GM12892 (cell line): ENCODE measurements at places on chromosomes 1 and 21.

DNA sequence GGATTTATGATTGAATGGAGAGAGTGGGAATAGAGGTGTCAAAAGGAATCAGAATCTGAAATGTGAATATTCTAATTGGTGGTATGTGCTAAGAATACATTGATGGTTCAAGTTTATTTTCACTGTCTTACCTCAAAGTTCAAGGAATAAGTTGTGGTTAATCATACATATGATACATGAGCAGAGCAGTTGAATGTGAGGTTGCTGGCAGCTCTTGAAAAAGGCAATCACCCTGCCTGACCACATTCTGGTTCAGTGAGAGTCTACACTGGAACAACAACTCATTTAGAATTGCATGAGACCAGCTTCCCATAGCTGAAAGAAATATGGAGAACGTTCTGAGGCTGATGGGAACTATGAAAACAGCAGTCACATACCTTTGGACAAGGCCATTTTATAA is 68.3 kb upstream of the ARHGAP29 start:
- DNase-seq, result no peak

DNA sequence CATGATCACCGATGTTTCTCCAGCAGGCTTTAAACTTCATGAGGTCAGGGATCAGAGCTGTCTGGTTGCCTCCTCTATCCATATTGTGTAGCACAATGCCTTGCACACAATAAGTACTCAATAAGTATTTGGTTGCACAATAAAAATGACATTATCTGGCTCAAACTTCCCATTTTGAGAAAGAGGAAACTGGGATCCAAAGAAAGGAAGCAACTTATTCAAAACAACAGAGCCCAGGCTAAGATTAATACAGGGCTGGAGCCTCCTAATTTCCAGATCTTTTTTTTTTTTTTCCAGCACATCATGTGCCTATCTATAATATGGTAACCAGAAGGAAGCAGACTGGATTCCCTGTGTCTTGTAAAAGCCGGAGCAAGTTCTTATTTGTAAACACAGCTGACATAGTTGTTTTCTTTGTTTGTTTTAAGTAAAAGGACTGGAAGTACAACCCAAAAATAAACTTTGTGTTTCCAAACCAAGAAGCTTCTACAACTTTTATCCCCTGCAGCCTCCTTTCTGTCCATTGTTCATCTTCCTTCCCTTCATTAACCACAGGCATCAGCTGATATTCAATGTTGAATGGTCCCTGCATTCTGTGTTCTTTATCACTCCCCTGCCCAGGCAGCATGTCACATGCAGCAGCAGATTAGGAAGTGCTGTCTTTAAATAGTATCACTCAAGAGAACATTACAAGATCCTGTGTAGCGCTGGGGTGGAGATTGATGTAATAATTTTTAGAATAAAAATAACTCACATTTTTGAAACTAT is 71.2 kb upstream of the HOOK1 start:
- no peak for DNase-seq

DNA sequence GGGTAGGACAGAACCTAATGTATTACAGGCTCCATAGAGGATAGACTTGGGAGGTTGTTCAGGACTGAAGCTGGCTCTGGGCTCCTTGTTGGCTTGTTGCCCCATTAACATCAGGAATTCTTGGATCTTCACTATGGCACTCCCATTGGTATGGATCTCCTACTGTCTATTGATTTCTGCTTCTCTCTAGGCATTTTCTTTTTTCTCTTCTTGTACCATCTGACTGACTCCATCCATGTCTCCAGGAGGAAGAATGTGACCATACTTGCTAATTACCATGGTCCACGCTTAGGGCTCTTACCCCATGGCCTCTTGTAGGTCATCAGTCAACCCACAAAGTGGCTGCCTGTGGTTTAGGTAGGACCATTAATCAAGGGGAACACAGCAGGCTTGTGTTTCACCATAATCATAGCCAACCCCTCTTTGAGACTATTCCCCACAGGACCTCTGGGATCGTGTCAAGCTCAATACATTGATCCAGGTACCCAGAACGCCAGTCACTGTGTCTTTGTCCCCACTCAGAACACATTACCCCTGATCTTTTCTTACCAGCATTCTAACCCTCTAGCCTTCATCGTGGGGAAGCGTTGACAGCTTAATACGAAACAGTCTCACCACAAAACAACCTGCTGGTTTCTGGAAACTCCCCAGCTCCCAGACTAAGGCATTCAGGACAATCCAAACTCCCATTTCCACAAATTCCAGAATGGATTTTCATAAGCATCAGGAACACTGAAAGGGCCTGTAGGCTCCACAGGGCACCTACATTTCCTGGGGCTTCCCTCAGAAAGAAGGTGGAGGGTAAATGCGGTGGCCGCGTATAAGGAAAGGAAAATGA is 97.1 kb downstream of the ETS2 start:
- no peak for DNase-seq

- no peak for DNase-seq
Observed at GRCh38 chr1:40648928-40649591, 16.4 kb downstream of the RIMS3 start.

GRCh38 chr1:91613595-91613994 is 112.9 kb downstream of the CDC7 start:
- DNase-seq, result no peak

- no peak for DNase-seq
Observed at GRCh38 chr1:231584117-231584516, 42.5 kb upstream of the DISC1 start.

GRCh38 chr1:202976633-202977032 is 9.6 kb upstream of the CYB5R1 start:
- DNase-seq, result no peak

DNA sequence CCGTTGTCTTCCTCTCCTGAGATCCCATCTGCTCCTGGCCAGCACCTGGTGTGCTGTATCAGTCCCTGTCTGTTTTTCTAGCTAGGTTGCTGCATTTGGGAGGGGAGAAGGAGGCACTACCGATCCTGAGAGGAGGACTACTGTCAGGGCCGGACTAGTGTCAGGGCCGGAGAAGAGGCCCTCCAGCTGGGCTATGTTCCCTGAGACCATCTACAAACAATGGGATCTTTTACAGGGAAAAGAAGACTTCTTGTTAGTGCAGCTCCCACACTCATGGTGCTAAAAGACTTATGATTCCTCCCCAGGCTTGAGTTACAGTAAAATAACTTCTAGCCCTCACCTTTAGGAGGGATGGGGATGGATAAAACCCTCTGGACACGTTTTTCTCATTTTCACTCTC is 141.0 kb upstream of the TNR start:
- DNase-seq, result no peak

DNA sequence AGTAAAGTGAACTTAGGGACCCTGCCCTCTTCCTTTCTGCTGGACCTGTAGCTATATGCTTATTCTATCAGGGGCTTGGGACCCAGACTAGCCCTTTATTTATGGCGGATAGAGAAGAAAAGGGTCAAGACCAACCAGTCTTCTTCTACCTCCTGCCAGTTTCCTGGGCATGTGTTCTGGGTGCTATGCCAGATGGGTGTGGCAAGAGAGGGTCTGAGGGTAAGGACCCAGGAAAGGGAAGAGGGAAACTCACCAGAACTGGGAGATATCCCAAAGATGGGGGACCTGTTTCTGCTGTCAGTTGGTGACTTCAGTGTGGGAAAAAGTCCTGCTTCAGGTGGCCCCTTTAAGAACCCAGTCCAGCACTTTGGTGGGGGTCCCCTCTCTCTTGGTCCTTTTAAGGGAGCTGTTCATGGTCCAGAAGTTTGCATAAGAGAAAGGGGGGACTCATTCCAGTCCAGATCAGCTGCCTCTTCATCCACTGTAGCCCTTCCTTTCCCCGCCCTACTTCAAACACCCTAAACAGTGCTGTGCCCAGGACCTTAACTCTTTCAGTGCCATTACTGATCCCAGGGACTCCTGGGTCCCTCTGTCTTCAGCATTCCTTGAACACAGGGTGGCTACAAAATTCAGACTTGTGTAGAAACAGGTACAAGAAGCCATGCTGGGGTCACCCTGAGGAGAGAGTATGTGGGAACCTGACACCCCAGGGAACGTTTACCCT is 18.4 kb downstream of the SSR2 start:
- DNase-seq, result no peak

DNA sequence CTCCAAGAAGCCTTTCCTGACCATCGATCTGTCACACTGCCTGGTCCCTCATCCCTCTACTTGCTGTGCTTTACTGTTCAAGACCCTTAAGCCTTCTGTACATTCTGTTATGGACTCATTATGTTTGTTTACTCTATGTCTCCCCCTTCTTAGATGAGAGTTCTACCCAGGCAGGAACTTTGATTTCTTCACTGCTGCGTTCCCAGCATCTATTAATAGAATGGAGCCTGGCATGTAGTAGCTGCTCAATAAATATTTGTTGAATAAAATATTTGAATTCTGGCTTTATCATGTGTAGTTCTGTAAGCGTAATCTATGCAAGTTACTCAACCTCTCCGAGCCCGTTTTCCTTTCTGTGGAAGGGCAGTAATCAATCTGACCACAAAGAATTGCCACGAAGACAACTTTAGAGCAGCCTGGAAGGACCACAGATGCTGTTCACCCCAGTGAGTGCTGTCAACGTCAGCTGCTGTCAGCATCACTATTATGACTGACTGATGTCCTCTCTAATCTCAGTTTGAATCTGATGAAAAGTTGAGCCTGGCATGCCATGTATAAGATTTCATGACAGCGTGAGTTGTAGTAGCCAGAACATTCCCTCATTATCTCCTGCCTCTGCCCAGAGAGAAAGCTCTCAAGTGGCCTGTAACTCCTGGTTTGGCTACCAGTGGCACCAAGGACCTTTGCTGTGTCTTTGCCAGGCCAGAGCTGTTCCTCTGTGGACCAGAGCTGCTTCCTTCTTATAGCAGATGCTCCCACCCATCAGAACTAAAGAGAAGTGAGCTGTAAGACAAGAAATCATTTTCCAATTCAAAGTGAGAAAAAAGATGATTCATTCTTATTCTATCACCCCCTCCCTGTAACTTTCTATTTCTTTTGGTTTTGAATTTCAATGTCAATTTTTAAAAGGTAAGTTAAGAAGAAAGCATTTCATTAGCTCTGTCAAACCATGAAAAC is 94.5 kb downstream of the PRDM2 start:
- DNase-seq, result no peak

DNA sequence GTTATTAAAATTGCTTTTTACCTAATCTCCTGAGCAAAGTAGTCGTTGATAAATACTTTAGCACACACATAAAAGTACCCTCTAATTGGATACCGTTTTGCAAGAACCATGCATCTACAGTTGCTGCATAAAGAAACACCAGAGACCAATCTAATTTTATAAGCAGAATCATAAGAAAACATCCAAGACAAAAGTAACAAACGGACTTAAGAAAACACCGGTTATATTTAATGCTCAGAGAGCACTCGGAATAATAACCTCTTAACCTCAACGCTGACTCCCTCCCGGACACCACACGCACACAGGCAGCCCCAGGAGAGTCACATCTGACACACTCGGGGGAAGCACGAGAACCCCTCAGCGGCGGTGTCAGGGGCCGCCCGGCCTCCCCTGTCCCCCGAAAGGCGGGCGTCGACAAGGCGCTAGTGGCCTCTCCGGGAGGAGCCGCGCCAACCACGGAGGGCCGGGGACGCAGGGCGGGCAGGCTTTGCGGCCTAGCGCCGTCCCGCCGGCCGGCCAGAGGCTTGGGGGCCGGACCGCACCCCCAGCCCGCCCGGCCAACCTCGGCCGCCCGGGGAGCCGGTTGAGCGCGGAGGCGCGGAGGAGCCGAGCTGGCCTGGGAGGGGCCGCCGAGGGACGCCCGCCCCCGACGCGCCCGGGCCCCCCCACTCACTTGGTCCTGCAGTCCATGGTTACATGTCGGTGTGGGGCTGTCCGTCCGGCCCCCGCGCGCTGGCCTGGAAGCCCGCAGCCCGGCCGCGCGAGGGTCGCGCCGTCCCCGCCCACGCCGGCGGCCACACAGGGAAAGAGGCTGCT is 606 bp downstream of the DENND1B start:
- peak; percentile 25 for DNase-seq

DNA sequence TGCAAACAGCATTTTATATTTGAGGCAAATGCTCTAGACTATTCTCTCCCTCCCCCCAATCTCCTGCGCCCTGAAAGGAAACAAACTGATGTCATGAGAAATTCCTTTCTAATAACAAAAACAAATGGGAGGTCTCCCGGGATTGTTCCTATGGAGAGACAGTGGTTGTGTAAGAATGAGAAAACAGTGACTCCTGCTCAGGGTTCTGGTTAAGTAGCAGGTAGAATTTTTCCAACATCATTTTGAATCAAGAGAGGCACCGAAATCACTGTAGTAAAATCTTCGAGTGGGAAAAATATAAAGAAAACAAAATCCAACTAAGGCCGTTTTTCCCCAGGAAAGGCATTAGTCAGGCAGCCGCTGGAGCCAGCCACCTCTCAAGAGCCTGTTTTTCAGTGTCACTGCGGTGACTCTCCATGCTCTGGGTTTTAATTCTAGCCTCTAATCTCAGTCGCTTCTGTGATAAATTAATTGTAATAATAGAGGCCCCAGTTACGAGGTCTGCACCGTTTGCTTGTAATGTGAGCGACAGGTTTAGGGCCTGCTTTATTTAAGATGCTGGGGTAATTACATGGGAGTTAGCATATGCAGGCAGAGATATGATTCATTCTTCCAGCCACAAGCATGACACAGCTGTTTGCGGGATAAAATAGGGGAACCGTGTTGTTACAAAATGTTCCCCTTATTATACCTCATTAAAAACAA is 80.3 kb downstream of the RNF220 start:
- DNase-seq, result no peak

GRCh38 chr1:99228153-99228552 is 36.1 kb upstream of the PLPPR4 start:
- no peak for DNase-seq

DNA sequence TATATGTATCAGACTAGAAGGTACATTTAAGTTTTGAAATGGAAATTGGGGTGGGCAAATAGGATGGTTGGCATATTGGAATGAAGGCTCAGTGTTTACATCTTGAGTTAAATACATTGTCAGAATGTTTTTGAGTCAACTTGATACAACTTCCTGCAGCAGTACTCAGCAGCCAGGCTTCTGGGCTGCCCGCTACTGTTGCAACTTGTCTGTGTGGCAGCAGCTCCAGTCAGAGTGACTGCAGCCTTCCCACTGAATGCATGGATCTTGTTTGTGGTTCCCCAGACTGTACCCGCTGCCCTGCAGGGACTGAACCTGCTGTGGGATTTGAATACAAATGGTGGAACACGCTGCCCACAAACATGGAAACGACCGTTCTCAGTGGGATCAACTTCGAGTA is 24.9 kb upstream of the SARS1 start:
- no peak for DNase-seq

DNA sequence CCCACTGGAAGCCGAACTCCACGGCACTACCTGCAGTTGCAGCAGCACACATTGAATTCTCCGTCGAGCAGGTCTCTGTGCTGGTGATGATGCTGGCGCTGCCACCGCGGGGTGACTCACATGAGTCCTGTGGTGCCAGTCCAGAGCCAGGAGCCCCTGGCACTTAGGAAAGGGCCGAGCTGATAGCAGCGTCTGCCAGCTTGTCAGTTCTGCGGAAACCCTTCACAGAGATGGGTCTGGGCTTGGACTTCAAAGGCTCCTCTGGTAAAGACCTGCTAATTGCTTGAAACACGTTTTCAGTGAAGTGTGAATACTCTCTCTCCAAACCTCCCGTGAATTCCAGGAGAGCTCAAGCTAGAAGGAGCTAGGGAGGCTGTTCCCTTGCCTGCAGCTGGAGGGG is 92.2 kb downstream of the GRIK3 start:
- DNase-seq, result no peak

GRCh38 chr1:106290805-106291501 is 765.5 kb upstream of the PRMT6 start:
- DNase-seq, result no peak
